Motor neuron (in vitro differentiated cells): ENCODE measurements at places on chromosomes 7 and 10. TPM values are rescaled to one million over a fixed set of nuclear protein-coding genes. Genes with fewer than 3 reads are reported as not detected.

The ANKRD61 gene
- total RNA-seq: 3.4 and 3.5 TPM in 2 replicates

The ANK3 gene
- total RNA-seq: 15.8 and 20.1 TPM in 2 replicates

The LEP gene
- under 0.01 and 0.25 TPM in 2 replicates for total RNA-seq

The OR2A1 gene
- under 0.01 and 0.19 TPM in 2 replicates for total RNA-seq

The DKK1 gene
- total RNA-seq: 3.7 and 4.1 TPM in 2 replicates

GRCh38 chr10:11560076-11560709 lies 51.3 kb downstream of the USP6NL start:
- ATAC-seq: no peak

DNA sequence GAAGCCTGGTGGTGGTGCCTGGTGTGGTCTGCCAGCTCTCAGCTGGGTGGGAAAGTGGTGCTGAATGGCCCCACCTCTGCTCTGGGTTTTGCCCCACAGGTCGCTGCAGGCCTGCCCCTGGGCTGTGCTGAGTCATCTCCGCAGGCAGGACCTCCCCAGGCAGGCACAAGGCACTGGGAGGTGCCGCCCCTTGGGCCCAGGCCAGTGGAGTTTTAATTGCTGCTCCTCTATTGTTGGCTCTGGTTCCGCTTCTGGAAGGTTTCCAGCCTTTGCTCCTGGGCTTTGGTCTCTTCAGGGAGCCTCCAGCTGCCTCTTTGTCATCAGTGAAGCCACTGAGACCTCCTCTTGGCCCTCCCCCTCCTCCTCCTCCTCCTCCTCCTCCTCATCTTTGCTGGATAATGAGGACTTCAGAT lies 180.3 kb upstream of the GRB10 start:
- ATAC-seq: no peak

GRCh38 chr7:21221130-21221529 lies 206.8 kb upstream of the SP4 start:
- no peak for ATAC-seq

GRCh38 chr7:98420966-98421612 lies 20.2 kb upstream of the BAIAP2L1 start:
- ATAC-seq: peak; percentile 10

DNA sequence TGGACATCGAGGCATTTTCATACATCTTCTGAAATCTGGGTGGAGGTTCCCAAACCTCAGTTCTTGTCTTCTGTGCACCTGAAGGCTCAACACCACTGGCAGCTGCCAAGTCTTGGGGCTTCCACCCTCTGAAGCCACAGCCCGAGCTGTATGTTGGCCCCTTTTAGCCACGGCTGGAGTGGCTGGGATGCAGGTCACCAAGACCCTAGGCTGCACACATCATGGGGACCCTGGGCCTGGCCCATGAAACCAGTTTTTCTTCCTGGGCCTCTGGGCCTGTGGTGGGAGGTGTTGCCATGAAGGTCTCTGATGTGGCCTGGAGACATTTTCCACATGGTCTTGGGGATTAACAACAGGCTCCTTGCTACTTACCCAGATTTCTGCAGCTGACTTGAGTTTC lies 62.1 kb downstream of the INPP5A start:
- no peak for ATAC-seq
